ENCODE measurements at places on chromosomes 3 and 15. TPM values are rescaled to one million over a fixed set of nuclear protein-coding genes. Genes with fewer than 3 reads are reported as not detected.

The CAMKV gene
- total RNA-seq: not detected

The DUOXA2 gene
- total RNA-seq: not detected

The CACNA2D2 gene
- total RNA-seq: 0.41 TPM

The MESP2 gene
- total RNA-seq: not detected

The LRRC31 gene
- not detected for total RNA-seq

The FEZF2 gene
- total RNA-seq: not detected

The TBC1D2B gene
- 83.8 TPM for total RNA-seq

The ZPLD1 gene
- not detected for total RNA-seq

The MCTP2 gene
- 53.9 TPM for total RNA-seq

The AADACL2 gene
- not detected for total RNA-seq

The NEK10 gene
- total RNA-seq: 1.5 TPM

The LRRC3B gene
- total RNA-seq: not detected

The ACP3 gene
- not detected for total RNA-seq

The LRTM1 gene
- total RNA-seq: not detected

The TRIM42 gene
- total RNA-seq: not detected

The HTR3E gene
- not detected for total RNA-seq

The FMN1 gene
- total RNA-seq: 0.07 TPM

The PRTG gene
- not detected for total RNA-seq

The TRH gene
- total RNA-seq: not detected

The PFN2 gene
- total RNA-seq: 0.95 TPM

The IQCF5 gene
- total RNA-seq: not detected

The ISL2 gene
- 0.59 TPM for total RNA-seq

The CRYGS gene
- total RNA-seq: 5.4 TPM

The TPRG1 gene
- 29.5 TPM for total RNA-seq

The CPEB1 gene
- total RNA-seq: not detected

The BUB1B gene
- total RNA-seq: 74.6 TPM

The GXYLT2 gene
- total RNA-seq: not detected

The PYGO1 gene
- not detected for total RNA-seq

The CILP gene
- total RNA-seq: 0.07 TPM

The RHO gene
- not detected for total RNA-seq

The FAM81A gene
- total RNA-seq: 1.2 TPM

The SLC28A2 gene
- total RNA-seq: not detected

The FRG2C gene
- total RNA-seq: not detected

The CIB2 gene
- total RNA-seq: 1.1 TPM

The NR1I2 gene
- total RNA-seq: 0.07 TPM

The TMEM45A gene
- total RNA-seq: 0.32 TPM

The ASB14 gene
- not detected for total RNA-seq

The GPR15 gene
- 42.2 TPM for total RNA-seq

The DZIP1L gene
- not detected for total RNA-seq

The OXTR gene
- total RNA-seq: 1.4 TPM

The SLC28A1 gene
- total RNA-seq: not detected

The JMJD7 gene
- 17.8 TPM for total RNA-seq

The TRAT1 gene
- total RNA-seq: 102 TPM

The GOLGA6B gene
- not detected for total RNA-seq

The RPP25 gene
- 9.6 TPM for total RNA-seq

Data from T-helper 2 cell treated with Interferon-gamma antibody and Interleukin-4, amounts not matched to agents 100 ng/mL and 5 ng/mL, for 36 hours (primary cell).